Activated naive CD4-positive, alpha-beta T cell treated with anti-CD3 and anti-CD28 coated beads, Interleukin-2, amount 50 U/mL, for 72 hours (primary cell): ENCODE measurements at places on chromosomes 13 and 19. TPM values are rescaled to one million over a fixed set of nuclear protein-coding genes. Genes with fewer than 3 reads are reported as not detected.

GRCh38 chr19:49801401-49801888 lies 11.6 kb downstream of the FUZ start:
- no peak for DNase-seq

DNA sequence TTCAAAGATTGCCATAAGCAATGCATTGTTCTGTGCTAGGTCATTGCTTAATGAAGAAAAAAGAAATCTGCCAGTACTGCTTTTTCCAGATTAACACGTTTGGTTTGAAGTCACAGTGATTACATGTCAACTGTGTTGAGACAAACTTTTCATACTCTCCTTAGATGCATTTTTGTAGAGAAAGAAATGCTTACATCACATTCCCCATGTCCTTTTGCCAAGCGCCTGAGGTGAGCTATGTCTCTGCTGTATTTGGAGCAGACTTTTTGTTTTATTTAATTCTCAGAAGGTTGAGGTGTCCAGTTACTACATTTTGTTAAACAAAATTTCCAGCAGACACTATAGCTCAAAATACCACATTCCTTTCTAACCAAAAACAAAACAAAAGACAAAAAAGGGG lies 16.2 kb downstream of the LACC1 start:
- DNase-seq: no peak

GRCh38 chr13:112643759-112644459 lies 45.9 kb upstream of the ATP11A start:
- DNase-seq: no peak

DNA sequence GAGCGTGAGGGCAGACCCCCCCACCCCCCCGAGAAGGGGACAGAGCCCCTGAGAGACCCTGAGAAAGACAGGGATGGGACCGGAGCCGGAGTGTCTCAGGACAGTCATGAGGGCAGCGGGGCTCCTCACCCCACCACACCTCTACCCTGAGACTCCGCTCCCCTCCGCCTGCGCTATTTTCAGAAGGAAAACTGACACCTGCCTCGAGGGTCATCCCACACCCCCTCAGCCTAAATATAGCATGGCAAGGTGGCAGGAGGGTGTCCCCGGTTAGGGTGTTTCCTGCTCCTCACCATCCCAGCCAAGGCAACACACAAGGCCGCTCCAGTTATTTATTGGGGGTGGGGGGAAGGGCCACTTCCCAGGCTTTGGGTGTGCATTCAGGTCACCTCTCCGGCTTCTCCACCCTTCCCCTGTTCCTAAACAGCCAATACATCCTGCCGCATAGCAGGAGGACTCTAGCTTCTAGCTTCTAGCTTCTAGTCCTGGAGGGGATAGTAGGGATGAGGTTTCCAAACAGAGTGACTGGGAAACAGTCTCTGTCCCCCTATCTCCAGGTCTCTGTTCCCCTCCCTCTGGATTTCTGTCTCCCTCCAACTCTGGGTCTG lies 1.4 kb upstream of the NTF4 start:
- no peak for DNase-seq

GRCh38 chr13:89279374-89279773 lies 1608.2 kb downstream of the SLITRK5 start:
- DNase-seq: no peak

GRCh38 chr19:29571181-29571580 lies 34.9 kb upstream of the POP4 start:
- DNase-seq: no peak

- no peak for DNase-seq
Measured at GRCh38 chr13:53612200-53612599, 583.6 kb downstream of the OLFM4 start.

DNA sequence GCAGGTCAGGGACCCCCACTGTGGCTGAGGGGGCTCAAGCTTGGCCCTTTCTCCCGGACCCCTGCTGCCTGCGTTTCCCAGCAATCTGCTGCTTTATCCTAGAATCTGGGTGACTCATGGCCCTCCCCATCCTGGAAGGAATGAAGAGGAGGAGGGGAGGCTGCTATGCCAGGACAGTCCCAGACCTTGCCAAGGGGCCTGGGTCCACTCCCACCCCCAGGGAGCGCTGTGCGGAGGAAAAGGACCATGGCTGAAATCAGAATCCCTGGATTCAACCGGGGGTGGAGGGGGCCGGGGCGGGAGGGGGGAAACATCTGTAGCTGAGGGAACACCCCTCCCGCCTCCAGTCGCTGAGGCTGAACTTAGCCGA lies 20.5 kb downstream of the ZNF114 start:
- no peak for DNase-seq

GRCh38 chr13:24228852-24229458 lies 68.4 kb downstream of the SPATA13 start:
- no peak for DNase-seq

GRCh38 chr19:3407556-3408516 lies 41.5 kb downstream of the NFIC start:
- no peak for DNase-seq

DNA sequence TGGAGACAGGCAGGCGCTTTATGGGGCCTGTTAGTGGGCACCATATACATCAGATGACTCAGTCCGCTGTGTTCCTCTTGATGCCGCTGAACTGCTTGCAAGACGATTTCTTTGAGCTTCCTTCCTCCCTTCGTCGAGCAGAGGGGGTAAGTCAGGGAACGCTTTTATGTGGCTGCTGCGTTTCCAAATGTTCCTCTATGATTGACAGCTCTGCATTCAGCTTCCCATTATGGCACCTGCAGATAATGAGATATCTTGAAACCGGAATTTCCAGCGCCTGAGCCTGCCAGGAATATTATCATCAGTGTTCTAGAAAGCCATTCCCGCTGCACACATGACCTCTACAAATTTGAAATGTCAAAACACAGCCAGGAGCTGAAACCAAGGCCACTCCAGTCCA lies 257.0 kb downstream of the TSHZ3 start:
- DNase-seq: no peak

Gene C19orf85
- not detected for total RNA-seq

Gene PNKP
- 90.6 TPM for total RNA-seq

Gene ANGPTL8
- not detected for total RNA-seq

Gene EFNA2
- total RNA-seq: not detected

Gene ZNF709
- 3.5 TPM for total RNA-seq

Gene CLC
- total RNA-seq: 1.0 TPM

Gene OR10H1
- total RNA-seq: 0.10 TPM
